ENCODE measurements at places on chromosomes 3 and 15.

GRCh38 chr3:69200384-69201068 is 78.1 kb upstream of the LMOD3 start:
- no peak for DNase-seq

DNA sequence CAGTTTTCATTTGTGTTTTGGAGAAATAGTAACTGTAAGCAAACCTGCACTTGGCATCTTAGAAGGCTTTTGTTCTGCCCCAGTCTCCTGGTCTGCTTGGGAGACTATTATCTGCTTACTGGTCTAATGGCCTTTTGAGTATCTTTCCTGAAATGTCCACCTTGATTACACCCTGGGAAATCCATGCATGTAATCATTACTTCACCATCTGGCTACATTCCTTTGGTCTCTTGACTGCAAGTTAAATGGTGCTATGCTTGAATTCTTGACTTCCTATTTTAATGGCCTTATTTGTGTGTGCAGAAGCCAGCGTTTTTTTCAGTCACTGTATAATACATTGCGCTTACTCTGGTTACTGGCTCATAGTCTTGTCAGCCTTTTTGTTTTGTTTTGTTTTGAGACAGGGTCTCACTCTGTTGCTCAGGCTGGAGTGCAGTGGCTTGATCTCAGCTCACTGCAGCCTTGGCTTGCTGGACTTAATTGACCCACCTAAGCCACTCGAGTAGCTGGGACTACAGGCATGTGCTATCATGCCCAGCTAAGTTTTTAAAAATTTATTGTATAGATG is 30.0 kb downstream of the CHD2 start:
- DNase-seq: no peak

GRCh38 chr3:116264546-116265319 is 180.6 kb downstream of the LSAMP start:
- DNase-seq: no peak

DNA sequence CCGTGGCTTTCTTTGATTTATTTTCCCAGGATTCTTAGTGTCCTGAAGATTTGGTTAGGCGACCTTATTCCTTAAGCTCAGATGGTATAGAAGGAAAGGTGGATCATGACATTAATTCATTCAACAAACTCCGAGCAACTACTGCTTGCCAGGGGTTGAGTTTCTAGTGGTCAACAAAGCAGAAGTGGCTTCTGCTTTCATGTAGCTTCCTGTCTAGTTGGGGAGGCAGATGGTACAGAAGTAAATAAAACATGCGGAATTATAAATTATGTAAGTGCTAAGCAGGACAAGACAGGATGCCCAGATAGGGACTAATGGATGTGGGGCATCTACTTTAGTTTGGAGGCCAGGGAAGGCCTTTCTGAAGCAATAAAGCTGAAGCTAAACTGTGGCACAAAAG is 15.6 kb downstream of the EEFSEC start:
- no peak for DNase-seq

GRCh38 chr3:58161435-58162398 is 49.1 kb downstream of the DNASE1L3 start:
- no peak for DNase-seq

- DNase-seq: no peak
Observed at GRCh38 chr3:31203960-31204795, 309.7 kb upstream of the GADL1 start.

DNA sequence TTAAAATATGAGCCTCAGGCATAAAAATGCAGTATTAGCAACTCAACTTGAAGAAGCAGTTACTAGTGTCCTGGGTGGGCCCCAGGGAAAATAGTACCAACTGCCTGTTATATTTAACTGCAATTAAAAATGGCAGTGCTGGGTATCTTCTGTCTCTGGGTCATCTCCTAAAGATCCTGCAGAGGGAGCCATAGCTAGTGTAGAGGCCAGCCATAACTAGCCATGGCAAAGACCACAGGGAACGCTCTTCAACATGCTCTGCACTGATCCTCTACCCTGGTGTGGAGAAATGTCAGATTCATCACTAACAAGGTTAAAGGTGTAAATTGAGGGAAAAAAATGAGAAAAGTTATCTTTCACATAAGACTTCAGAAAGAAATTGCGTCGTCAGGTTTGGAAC is 181.3 kb downstream of the SNRPN start:
- DNase-seq: no peak

DNA sequence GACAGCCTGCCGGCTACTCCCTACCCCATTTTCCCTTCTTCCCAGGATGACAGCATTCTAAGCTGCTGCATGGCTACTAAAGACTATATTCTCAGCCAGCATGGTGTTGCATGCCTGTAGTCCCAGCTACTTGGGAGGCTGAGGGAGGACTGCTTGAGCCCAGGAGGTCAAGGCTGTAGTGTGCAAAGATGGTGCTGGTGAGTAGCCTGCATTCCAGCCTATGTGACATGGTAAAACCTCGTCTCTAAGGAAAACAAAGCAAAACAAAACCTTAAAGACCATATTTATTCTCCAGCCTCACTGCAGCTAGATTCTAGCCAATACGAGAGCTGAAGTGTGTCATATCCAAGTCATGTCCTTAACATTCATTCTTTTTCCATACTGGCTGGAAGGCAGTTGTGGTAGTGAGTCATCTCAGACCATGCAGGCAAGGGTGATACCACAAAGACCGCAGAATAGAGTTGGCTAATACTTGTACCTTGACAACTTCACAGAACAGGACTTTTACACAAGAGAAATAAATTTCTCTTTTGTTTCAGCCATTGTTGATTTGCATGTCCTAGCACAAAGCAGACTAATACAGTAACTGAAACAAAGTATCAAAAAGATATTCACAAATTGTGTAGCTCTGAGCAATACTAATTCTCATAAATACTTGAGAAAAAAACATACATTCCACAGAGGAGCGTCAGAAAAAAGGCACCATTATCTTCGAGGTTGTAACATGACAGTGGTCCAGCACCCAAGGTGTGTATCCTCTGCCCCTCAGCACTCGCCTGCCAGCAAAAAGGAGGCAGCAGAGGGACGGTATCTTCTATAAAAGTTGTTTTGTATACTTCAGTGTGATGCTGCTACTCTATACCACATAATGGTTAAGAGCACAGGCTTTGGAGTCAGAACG is 14.8 kb downstream of the PBRM1 start:
- DNase-seq: peak; percentile 8

GRCh38 chr15:29018120-29018805 is 132.5 kb downstream of the APBA2 start:
- DNase-seq: no peak

GRCh38 chr3:78029775-78030174 is 989.9 kb downstream of the ROBO2 start:
- no peak for DNase-seq

DNA sequence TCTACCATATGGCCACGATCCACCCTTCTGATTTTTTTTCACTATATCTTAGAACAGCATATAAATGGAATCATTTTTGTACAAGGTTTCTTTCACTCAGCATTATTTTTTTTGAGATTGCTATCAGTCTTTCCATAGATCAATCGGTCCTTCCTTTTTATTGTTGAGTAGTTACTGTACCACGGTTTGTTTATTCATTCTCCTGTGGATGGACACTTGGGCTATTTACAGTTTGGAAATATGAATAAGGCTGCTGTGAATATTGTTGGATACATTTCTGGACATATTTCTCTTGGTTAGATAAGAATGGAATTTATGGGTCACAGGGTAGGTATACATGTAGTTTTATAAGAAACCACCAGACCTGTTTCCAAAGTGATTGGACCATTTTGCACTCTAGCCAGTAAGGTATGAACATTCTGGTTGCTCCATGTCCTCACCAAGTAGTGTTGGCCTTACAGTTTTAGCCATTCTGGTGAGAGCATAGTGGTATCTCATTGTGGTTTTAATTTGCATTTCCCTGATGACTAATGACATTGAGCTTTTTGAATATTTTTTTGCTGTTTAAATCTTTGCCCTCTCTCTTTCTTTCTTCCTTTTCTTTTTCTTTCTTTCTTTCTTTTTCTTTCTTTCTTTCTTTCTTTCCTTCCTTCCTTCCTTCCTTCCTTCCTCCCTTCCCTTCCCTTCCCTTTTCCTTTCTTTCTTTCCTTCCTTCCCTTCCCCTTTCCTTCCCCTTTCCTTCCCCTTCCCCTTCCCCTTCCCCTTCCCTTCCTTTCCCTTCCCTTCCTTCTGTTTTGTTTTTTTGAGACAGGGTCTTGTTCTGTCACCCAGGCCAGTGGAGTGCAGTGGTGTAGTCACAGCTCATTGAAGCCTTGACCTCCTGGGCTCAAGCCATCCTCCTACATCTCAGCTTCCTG is 49.2 kb downstream of the LRRK1 start:
- no peak for DNase-seq

DNA sequence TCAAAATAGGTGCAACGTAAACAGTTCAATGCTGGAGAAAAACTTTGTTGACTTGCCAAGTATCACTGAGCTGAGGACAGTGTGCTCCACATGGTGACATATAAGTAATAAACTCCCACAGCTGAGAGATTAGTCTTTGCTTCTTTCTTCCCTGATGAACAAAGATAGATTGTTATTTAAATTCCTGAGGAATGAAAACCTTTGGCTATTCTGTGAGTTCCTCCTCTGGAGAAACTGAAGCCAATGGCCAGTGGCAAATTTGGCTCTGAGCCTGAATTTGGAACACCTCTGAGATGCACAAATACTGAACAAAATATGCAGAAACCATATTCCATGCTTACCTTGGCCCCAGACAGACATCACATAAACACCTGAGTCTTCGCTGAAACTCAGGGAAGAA is 63.3 kb downstream of the RPL22L1 start:
- DNase-seq: no peak

- DNase-seq: no peak
Observed at GRCh38 chr3:193842029-193842798, 249.2 kb downstream of the OPA1 start.

DNA sequence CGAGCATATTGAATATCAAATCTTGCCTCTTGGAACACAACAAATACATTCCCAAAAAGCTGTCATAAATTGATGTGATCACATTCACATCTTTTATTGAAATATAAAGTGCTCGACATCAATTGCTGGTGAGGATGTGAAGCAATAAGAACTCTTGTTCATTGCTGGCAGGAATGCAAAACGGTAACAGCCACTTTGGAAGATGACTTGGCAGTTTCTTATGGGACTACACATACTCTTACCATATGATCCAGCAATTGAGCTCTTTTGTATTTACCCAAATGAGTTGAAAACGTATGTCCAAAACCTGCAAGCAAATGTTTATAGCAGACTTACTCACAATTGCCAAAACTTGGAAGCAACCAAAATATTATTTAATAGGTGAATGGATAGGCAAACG is 234.9 kb downstream of the CACNA2D3 start:
- no peak for DNase-seq

GRCh38 chr15:72472992-72473610 is 1.0 kb upstream of the ARIH1 start:
- no peak for DNase-seq

DNA sequence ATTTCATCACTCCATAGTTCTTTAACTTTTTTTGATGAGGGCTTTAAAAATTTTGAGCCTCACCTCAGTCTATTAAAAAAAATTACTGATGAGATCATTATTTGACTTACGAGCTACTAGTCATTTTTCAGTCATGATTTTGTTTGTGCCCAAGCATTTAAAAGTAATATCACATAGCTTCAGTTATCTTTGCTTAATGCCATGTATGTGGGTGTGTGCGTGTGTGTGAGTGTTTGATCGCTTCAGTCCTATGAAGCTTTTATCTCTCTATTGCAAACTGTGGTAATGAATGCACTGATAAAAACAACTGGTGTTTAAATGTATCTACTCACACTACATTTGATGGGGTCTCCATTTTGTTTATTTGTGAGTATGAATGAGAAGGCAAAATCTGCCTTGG is 49.8 kb downstream of the RSRC1 start:
- no peak for DNase-seq

DNA sequence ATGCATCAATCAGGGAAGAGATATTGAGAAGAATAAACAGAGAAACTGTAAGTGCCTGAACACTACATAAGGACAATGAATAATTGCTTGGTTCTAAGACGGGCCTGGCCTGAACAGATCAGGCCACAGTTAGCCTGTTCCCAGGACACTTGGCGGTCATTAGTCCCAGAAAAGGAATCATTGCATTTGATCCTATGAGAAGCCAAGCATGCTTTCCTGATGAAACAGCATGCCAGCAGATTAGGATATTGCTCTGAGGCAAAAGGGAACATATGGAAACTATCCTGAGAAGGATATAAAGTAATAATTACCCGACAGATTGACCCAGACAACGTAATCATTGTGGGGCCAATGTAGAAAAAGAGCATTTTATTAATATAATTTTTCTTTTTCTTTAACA is 51.9 kb downstream of the STRIT1 start:
- DNase-seq: no peak

- no peak for DNase-seq
Observed at GRCh38 chr3:72821161-72821781, 27.0 kb downstream of the SHQ1 start.

GRCh38 chr3:90241481-90241880 is 1134.1 kb downstream of the EPHA3 start:
- no peak for DNase-seq

DNA sequence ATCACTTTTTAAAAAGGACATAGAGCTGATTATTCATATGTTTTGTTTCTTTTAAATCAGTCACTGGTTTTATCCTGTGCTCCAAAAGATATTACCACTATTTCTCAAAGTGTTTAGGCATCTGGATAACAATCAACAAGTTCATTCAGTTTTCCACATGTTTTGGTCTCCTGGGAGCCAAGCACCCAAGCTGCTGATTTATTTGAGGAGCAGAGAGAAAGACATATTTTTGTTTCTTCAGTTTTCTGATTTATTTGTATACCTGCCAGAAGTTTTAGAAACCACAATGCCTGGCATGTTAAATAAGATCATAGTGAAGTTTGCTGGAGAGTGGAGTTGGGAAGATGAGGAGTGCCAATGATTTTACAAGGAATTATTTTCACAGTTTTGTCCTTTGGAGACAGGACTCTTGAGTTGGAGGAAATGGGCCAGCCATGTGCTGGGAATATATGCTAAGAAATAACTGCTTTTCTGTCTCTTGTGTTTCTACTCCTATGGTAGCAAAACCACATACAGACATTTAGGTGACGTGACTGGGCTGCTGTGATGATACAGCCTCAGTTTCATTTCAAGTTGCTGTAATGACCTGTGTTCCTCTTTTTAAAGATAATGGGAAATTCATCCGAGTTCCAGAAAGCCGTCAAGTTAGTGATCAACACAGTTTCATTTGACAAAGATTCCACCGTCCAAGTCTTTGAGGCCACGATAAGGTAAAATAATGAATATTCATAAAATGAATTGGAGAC is 11.7 kb downstream of the EDEM1 start:
- DNase-seq: no peak

- no peak for DNase-seq
Observed at GRCh38 chr3:4720316-4721075, 227.3 kb downstream of the ITPR1 start.

DNA sequence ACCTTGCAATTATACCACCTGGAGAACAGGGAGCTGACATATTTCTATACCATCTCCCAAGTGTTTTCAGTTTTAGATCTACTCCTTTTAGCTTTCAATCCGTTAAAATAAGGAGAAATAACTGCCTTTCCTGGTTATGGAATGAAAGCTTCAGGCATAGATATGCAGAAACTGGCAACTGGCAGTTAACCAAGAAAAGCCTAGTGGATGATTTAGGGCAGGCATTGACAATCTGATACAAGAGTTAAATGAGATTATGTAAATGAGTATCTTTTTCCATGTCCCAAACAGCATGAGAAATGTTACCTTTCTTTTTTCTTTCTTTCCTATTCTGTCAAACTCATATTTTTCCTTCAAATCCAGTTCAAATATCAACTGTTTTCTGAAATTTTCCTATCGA is 689.1 kb upstream of the DPPA4 start:
- DNase-seq: no peak

- no peak for DNase-seq
Observed at GRCh38 chr3:196280689-196281440, 6.7 kb downstream of the PCYT1A start.

GRCh38 chr3:172839679-172840078 is 89.2 kb downstream of the ECT2 start:
- no peak for DNase-seq
